Psoas muscle (tissue), 8 donors: ENCODE measurements at places on chromosomes 13 and 19.

- peak; percentile 60 for DNase-seq
Observed at GRCh38 chr19:13764821-13765394, 586 bp downstream of the MRI1 start.

DNA sequence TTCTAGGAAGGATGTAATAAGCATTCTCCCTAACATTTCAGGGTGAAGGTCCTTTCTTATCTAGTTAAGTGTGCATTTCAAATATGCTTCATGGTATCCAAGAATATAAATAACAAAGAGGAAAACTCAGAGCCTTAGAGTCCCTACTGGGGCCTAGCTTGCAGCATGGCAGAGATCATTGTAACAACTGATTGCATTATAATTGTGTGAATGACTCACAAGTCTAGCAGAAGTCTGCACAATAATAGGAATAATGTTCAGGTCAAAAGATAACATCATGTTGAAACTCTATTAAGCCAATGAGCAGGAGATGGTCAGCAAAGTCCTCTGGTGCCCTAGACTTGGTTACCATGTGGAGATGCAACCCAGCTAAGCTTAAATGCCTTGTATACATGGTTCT is 3.4 kb downstream of the POSTN start:
- DNase-seq = no peak

DNA sequence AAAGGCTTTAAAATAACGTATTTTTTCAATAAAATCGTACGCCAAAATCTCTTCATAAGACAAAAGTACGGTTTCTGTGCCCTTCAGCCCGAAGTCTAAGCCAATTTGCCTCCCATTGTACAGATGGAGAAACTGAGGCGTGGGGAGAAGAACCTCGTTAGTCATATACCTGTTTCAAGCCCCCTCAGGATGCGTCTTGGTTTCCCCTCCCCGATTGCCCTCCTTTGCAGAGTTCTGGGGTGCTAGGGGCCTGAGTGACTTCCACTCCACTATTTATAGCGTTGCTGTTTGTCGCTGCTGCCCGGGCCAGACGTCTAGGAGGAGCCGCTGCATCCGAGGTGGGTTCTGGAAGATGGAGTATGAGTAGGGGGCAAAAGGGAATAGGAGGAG is 2.3 kb upstream of the LTBP4 start:
- DNase-seq = no peak

DNA sequence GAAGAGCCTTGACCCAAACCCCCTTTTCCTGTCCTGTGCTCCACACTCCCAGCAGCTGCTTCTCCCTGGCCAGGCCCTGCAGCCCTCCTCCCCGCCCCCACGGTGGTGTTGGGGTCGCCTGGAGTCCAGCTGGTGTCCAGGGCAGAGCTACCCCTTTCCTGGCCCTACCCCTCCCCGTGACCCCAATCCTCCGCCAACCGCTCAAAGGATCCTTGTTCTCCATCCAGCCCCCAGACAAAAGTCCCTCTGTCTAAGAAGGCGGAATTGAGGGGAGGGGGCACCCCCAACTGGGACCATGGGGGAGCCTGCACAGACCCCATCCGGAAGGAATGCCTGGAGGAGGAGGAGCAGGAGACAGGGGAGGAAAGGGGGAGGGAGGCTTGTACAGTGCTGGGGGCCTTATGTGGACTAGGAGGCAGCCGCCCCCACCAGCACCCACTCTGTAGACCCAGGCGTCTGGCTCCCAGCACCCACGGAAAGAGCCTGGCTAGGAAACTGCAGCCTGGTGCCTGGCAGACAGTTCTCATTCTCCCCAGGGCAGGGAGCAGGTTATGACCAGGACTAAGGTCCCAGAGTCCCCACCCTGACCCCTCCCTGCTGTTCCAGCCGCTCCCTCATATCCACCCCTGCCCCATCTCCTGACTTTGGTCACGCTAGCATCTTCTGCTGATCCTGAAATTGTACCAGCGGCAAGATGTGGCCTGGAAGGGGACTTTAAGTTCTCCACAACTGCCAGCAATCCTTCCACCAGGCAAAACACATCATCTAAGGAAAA is at the start of gene FXYD3:
FXYD3 (plus strand) TSS at position 647 of the 775 bp plus-strand sequence. CDS start 3,554 bp downstream, outside the sequence.
- DNase-seq = no peak

DNA sequence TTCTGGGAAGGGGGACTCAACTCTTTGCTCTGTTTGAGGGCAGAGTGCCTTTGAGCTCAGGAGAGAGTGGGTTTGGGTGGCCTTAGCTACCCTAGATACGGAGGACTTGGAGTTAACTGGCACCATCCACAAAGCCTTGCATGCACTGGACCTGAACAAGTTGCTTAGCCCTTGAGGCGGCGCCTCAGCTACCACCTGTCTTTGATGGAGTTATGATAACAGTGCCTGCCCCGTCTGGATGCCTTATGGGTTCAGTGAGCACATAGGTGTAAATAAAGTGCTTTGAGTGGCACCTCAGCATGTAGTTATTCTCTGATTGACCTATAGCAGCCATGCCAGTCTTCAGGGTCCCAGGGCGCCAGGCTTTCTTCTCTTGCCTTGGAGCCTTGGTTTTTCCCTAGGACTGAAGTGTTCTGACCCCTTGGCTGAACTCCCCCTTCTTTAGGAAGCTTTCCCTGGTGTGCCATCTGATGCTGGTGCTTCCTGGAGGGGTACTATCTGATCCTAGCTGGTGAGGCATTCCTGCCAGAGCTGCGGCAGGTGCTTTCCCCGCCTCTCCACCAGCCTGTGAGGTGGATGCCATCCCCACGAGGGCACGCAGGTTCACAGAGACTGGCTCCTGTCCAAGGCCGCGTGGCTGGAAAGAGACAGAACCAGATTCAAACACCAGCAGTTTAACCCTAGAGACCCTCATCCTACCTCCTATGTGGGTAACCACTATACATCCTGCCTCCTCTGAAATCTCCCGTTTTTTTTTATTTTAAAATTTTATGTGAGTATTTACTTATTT is 5.8 kb downstream of the BCKDHA start:
- no peak for DNase-seq

GRCh38 chr13:112455476-112456059 is 79.4 kb downstream of the SPACA7 start:
- no peak for DNase-seq

- no peak for DNase-seq
Observed at GRCh38 chr13:61830475-61830874, 414.8 kb upstream of the PCDH20 start.

- DNase-seq = no peak
Observed at GRCh38 chr19:56842412-56842811, 1.9 kb upstream of the PEG3 start.

GRCh38 chr13:91302111-91302510 is 45.4 kb upstream of the MIR17HG start:
- no peak for DNase-seq

DNA sequence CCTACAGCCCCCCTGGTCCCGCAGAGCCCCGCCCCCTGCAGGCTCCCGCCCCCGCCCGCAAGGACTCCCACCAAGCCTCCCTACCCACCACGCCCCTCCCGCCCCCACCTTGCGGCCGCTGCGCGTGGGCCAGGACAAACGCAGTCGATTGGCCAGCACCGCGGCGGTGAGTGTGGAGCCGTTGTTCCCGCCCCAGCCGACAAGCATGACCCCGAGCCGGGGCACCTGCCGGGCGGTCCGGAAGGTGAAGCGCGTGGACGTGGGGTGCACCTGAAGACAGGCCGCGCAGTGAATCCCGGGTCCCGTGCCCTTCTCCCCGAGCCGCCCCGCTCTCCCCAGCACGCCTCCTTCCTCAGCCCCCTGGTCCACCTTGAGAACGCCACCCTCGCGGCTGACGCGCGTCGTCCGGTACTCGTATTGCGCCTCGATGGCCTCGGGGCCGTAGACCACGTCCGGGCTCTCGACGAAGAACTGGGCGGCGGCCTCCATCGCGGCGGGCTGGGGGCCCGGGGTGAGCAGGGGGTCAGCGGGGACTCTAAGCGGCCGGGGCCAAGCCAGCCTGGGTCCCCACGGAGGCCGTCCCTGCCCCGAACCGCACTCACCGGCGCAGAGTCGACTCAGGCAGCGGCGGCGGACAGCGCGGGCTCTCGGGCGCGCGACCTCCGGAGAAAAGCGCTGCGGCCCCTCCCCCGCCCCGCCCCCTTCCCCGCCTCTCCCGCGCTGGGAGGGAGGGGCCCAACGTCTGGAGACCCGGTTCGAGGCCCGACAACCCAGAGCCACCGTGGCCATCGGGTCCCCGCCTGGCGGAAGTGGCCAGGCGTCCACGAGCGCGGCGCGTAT is at the start of gene ISYNA1:
ISYNA1 (minus strand) TSS at position 643 of the 840 bp plus-strand sequence; CDS start at position 489, 154 bp downstream.
- peak; percentile 76 for DNase-seq

DNA sequence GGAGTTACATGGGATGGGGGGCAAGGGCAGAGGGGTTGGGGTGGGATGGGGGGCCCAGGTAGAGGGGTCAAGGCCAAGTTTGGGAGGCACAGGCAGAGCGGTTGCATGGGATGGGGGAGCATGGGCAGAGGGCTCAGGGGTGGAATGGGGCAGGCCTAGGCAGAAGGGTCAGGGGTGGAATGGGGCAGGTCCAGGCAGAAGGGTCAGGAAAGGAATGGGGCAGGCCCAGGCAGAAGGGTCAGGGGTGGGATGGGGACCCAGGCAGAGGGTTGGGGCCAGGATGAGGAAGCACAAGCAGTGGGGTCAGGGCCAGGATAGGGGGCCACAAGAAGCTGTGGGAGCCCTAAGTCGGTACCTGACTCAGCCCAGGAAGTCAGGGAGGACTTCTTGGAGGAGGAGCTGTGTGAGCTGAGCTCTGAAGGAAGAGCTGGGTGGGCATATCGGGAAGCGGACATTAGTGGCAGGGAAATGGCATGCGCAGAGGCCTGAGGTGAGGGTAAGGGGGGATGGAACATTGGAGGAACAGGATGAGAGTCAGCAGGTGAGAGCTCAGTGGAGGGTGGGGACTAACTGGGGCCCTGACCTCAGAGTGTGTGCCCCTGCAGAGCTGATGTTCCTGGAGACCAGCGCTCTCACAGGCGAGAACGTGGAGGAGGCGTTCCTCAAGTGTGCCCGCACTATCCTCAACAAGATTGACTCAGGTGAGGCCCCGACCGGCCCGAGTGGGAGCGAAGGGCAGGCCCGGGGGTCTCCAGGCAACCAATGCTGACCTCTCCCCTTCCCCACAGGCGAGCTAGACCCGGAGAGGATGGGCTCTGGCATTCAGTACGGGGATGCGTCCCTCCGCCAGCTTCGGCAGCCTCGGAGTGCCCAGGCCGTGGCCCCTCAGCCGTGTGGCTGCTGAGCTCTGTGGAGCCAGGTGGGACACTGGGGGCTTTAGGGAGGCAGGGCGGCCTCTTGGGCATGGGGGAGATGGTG is 8.3 kb downstream of the RAB4B start:
- no peak for DNase-seq

DNA sequence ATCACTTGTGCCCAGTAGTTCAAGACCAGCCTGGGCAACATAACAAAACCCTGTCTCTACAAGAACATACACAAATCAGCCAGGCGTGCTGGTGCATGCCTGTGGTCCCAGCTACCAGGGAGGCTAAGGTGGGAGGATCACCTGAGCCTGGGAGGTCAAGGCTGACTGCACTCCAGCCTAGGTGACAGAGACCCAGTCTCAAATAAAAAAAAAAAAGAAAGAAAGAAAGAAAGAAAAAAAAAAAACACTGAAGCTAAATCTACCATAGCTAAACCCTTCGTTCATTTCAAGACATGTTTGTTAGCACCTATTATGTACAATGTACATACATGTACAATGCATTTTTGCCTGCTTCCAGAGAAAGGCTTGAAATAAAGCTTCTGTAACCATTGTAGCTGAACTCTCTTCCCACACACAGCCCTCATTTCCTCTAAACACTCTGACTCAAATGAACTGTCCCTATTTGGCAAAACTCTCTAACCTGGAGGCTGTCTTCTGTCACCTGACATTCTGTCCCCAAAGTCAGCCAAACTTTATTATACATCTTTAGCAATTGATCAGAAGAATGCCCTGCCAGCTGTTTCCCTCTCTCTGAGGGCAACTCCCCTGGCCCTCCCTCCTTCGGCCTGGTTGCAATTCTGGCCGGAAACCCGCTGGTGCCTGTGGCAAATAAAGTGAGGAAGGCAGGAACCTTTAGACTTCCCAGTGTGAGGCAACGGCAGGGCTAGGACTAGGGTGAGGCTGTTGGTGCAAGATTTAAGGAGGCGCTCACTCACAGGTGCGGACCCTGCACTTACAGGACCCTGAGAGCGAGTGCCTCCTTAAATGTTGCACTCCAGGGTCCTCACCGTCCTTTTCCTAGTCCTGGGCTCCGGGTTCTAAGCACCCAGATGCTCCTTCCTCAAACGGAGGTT is 1.8 kb downstream of the ETHE1 start:
- DNase-seq = no peak

- no peak for DNase-seq
Observed at GRCh38 chr13:94339116-94339687, 140.3 kb downstream of the DCT start.

GRCh38 chr19:28878862-28879566 is 333.9 kb downstream of the UQCRFS1 start:
- peak; percentile 52 for DNase-seq

- DNase-seq = no peak
Observed at GRCh38 chr13:91571681-91572080, 173.3 kb downstream of the GPC5 start.

DNA sequence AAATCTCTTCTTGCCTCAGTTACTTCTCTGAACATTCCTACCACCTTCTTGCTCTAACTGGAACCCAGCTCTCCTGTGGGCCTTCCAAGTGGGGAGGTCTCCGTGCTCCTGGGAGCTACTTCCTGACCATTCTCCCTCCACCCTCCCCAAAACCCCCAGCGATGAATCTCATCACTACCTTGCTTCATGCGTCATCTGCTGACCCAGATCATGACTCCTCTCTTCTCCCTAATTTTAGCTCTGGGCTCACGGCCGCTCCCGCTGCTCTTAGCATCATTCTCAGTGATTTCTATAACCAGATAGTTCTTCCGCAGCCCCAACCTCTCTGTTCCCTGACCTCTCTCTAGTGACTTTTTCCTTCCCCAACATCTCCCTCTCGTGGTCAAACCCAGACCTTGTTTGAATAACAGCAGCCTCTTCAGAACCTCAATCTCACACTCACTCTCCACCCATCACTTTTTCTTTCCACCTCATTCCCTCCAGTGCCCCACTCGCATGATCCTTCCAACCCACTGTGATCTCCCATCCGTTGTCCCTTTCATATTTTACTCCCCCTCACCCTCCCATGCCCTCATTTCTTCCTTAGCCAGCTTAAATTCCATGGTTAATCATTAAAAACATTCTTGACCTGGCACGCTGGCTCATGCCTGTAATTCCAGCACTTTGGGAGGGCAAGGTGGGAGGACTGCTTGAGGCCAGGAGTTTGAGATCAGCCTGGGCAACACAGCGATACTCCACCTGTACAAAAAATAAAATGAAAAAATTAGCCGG is 21.8 kb downstream of the MRPS12 start:
- DNase-seq = no peak

GRCh38 chr19:47047763-47048405 is 540 bp downstream of the TMEM160 start:
- peak; percentile 83 for DNase-seq

- DNase-seq = peak; percentile 96
Observed at GRCh38 chr19:10403137-10404021, at the start of gene CDC37. Gene CDC37 (minus strand): TSS chr19:10403542. CDS start chr19:10403479, 63 bp downstream.

GRCh38 chr13:77176350-77176749 is 149.4 kb upstream of the FBXL3 start:
- DNase-seq = no peak
